ENCODE measurements at places on chromosomes 12 and 14.

GRCh38 chr12:113393749-113394148 is 9.9 kb downstream of the SDS start:
- DNase-seq, result no peak

DNA sequence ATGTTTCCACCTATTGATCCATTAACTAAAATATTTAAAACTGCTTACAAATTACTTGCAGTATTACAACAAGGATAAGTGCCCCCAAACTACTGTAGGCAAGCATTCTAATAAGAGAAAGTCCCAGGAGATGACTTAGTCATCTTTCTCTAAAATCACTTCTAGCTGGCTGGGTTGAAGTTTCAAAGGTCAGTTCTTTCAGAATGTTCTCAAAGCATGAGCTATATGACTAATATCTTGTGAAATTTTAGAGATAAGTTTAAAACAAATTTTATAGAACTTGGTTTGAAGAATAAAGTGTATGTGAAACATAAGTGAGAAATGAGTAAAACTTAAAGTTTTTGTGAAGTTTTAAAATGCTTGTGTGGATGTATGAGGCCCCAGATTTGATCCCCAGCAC is 24.3 kb upstream of the OR6J1 start:
- no peak for DNase-seq

DNA sequence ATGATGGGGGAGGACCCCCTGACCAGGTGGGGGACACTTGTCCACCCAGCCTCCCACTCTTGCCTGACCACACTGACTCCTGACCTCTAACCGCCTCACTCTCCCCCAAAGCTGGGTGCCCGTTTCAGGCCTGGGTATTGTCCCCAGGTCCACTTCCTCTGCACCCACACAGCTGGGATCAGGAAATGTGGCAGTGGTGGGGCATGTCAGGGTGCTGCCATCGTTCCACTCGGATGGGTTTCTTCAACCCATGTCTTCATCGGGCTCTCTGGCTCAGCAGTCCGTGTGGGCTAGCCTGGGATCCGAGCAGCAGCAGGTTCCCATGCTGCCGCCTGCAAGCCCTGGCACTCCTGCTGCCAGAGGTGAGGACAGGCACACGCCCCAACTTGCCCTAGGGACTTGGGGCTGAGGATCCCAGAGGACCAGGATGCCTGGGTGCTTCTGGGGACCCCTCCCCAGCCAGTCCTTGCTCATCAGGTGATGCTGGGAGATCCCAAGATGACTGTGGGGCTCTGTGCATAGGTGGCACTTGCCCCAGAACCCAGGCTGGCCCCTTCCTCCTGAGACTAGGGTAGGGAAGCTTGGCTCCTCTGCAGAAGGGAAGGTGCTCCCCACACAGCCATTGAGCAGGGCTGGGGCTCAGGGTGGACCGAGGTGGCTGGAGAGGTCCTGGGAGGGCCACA is 2.9 kb upstream of the CLBA1 start:
- DNase-seq, result no peak

GRCh38 chr14:26334288-26334687 is 263.5 kb downstream of the NOVA1 start:
- DNase-seq, result no peak

DNA sequence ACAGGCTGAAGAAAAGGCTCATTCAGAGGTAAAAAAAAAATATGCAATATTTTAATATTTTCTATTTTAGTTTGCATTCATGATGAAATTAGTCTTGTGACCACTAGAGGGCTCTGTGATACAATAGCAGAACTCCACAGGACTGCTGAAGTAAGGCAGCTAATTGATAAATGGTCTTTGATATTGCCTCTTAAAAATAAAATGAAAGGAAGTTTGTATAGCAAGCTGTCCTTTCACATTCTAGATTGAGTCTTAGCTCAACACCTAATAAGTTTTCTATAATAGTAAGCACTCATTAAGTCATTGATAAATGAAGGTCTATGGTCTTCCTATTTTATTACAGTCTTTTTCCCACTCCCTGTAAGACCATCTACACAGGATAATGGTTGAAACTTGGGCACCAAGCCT is 315.7 kb downstream of the NAV3 start:
- no peak for DNase-seq

GRCh38 chr12:94133964-94134795 is 14.2 kb upstream of the PLXNC1 start:
- peak; percentile 33 for DNase-seq

GRCh38 chr12:132638541-132639408 is 20.2 kb downstream of the P2RX2 start:
- DNase-seq, result no peak

DNA sequence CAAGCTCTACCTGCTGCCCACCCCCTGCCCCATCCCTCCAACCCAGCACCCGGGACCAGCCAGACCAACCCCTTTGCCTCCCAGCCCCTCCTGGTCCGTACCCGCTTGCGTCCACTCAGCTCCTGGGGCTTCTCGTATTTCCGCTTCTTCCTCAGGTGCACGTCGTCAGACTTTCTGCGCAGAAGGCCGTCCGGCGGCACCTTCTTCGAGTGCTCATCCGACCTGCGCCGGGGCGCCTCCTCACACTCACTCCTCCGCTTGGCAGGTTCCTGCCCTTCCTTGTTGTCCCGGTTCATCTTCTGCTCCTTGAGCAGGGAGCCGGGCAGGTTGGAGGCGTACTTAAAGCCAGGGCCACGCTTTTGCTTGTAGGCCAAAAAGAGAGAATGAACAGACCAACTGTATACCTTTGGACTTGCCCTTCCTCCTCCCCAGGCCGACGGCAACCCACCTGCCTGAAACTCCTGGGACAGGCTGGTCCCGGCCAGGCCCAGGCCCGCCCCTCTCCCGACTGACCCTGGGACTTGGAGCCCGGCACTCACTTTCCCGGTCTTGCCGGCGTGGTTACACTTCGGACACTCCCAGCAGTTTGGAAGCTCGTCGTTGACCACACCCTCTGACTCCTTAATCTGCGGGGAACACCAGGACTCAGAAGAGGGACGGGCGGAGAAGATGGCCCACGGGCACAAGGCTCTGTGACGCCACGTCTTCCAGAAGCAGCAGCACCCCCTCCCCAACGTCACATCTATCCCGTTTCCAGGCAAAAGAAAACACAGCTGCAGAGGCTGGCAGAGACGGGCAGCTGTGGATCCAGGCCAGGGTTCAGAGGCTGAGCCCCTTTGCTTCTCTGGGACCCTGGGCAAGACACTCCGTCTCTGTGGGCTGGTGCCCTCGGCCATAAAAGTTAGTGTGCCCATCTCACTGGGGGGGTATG is 44.3 kb downstream of the RNF34 start:
- no peak for DNase-seq

DNA sequence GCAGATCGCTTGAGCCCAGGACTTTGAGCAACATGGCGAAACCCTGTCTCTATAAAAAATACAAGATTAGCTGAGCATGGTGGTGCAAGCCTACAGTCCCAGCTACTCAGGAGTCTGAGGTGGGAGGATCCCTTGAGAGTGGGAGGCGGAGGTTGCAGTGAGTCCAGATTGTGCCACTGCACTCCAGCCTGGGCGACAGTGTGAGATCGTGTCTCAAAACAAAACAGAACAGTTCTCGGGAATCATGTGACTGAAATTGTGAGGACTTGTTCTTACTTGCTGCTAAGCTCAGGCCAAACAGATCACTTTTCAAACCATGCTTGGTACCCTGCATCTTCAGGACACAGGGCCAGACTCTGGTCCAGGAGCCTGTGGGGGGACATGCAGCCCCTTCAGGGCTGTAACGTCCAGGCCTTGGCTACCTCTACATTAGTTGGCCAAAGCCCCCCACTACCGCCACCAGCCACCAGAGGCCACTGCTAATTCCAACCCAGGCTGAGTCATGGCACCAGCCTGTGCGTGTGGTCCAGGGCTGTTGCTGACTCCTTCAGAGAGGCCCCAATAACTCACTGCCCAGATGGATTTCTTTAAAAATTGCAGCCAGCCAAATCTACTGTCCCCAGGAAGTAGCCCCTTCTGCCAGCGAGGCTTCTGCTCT is 33.4 kb upstream of the SYNDIG1L start:
- DNase-seq, result peak; percentile 34

DNA sequence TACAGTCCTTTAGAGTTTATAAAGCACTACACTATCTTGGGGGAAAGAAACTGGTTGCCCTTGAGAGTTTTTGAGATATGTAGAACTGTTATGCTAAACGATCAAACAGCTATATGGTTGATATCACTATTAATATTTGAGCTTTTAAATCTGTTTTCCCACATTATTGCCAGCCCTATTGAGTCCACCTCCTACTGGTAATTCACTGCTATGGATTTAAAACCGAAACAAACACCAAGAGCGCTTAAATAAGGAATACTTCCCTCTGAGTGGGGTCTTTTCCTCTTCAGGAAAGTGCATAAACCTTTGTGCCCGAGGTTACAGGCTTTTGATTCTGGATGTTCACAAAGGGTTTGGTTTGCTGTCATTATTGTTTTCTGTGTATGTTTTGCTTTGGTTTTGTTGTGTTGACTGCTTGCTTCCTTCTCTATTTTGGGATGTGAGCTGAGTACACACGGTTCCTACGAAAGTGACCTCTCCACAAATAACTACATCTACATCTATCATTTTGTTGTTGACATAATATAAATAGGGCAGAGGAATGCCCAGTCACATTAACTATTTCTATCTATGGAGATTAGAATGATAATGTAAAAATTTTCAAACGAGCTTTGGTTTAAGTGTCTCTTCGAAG is 44.8 kb downstream of the LGR5 start:
- DNase-seq, result no peak

- no peak for DNase-seq
Observed at GRCh38 chr12:6226679-6227051, 26.5 kb downstream of the CD9 start.

Measured in stimulated activated CD4-positive, alpha-beta T cell treated with anti-CD3 and anti-CD28 coated beads, Interleukin-2, amount 100 ng/mL, for 24 hours (primary cell).